NCI-H510A treated with DMSO at 0.1 percent for 48 hours (cell line): ENCODE measurements at places on chromosomes 2 and 18.

- peak; percentile 28 for DNase-seq
Measured at GRCh38 chr2:10447300-10447894, 730 bp downstream of the ODC1 start.

GRCh38 chr2:69483696-69484095 lies 46.5 kb upstream of the NFU1 start:
- DNase-seq, result peak; percentile 51

DNA sequence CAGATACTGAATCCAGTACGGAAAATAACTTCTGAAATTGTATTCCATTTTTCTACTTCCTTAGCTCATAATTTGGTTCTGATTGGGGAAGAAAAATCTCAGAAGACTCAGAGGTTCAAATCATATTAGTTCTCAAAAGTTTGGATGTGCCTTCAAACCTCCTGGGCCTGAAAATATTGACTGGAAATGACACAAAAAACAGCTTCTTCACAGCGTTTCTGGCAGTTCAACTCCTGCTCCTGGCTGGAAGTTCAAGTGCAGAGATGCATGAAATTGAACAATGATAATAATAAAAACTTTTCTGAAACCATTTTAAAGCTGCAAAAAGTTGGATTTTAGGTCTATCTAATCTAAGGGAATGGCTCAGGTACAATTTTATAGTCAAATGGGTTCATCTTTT lies 1459.9 kb upstream of the CELF4 start:
- DNase-seq, result no peak

DNA sequence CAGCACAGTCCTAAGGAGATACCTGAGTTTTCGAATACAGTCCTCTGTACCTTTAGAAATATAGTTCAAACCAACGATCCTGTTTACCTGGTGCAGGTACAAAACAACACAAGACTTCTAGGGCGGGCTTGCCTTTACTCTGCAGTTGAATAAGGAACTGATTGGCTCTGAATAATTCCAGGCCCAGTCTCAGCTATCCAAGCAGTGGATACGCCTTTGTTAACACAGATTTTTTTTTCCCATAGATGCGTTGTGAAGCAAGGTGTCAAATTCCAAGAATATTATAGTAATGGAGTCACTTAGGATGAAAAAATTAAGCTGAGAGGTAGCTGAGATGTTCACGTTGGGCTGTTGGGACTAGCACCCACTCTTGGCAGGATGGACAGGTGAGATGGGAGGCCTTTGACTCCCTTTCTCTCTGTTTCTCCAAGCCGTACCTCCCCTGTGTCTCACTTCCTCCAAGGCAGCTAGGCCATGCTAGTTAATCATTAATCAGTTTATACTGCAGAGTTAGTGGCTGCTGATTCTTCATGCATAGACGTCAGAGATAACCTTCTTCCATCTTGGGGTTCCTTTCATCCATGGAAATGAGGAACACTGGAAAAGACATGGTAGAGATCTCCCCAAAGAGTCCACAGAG lies 380.8 kb upstream of the ACVR2A start:
- no peak for DNase-seq

GRCh38 chr2:86519349-86519748 lies 43.9 kb downstream of the CHMP3 start:
- no peak for DNase-seq

GRCh38 chr2:150060341-150060740 lies 427.1 kb downstream of the RND3 start:
- no peak for DNase-seq

DNA sequence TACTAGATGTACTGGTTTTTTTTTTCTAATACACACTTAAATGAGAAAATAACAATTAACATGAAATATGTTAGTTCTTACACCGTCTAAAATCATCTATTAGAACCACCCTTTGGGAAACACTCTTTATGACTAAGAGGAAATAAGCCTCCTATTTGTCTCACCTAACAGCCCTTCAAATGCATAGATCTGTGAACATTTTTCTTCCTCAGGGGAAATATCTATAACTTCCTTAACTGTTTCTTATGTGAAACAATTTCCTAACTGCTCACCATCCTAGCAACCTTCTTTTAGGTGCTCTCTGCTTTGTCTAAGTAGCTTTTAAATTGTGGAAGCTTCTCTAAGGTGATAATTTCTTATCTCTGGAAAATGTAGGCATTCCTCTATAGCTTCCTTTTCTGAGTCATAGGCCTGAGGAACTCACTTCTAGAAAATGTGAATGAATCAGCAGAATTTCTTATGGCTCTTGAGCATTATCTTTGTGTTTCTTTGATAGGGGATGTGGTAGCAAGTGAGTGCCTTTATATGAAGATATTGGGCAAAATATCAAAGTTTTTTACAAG lies 56.1 kb downstream of the CNTNAP5 start:
- no peak for DNase-seq

GRCh38 chr2:3520591-3520990 lies 1.3 kb upstream of the ADI1 start:
- no peak for DNase-seq

GRCh38 chr2:207491086-207491485 lies 38.7 kb upstream of the CREB1 start:
- no peak for DNase-seq

DNA sequence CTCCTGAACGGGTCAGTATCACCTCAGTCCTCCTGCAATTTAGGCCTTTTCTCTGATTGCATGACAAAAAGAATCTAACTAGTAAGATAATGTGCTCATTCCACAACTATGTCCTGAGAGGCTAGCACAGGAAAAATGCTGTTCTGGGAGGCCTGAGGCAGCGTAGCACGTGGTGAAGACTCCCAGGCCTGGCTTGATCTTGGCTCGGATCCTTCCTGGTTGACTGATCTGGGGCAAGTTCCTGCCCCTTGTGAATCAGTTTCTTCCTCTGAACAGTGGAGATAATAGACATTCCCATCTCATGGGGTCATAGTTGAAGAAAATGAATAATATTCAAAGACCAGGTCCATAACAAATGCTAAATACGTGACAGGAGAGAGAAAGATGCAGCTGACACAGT lies 12.3 kb downstream of the FBLN7 start:
- no peak for DNase-seq

GRCh38 chr2:98551316-98551715 lies 57.0 kb downstream of the COA5 start:
- no peak for DNase-seq

DNA sequence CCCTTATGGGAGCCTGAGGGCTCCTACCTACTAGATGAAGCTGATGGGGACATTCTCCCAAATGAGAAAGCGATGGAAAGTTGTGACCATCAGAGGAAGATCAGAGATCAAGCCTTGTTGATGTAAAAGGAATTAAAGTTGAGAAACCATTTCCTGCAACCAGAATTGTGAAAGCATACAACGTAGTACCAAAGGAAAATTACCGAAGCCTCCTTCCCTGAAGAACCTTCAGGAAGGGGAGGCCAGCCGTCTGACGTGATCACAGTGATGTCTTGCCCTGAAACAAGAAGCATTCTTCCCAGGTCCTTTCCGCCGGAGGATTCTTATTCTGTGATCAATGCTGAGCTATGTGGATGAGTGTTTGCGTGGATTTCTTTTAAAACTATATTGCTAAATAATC lies 211.6 kb upstream of the TNP1 start:
- no peak for DNase-seq

- peak; percentile 31 for DNase-seq
Measured at GRCh38 chr2:164826293-164827243, 15.1 kb downstream of the COBLL1 start.

DNA sequence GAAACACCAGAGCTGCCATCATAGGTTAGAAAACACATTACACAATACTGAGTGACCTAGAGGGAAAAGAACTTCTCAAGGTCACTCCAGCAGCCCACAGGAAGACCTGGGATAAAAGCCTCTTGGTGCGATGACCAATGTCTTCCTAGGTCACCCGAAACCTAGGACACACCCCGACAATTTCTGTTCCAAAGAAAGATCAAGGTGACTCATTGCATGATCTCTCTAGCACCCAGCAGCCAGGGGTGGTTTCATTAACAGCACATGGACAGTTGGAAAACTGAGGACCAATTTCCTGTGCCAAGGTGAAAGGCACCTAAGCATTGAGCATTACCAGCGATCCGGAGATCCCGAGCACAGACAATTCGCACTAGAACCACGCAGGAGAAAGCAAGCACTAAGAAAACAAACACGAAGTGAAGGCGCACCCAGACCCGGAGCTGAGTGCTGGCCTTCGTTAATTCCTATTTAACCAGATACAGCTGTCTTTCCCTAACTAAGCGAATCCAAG lies 1.5 kb downstream of the CACNB4 start:
- DNase-seq, result peak; percentile 9

DNA sequence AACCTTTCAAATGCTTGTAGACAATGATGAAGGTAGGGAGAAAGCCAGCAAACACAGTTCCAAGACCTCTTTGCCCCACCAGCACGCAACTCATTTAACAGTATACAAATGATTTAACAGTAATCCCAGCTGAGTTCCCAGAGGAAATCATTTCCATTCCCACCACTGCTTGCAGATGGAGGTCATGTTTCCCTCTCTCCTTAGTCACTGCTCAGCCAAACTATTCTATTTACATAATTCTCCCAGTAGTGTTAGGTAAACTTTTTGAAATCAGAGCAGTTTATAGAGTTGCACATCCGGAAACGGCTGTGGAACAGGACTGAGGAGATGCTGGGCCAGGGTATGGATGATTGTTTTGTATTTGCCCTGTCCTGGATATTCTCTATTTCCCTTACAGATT lies 328.5 kb downstream of the FIGN start:
- peak; percentile 44 for DNase-seq
